ENCODE measurements at places on chromosomes 12 and 14.

DNA sequence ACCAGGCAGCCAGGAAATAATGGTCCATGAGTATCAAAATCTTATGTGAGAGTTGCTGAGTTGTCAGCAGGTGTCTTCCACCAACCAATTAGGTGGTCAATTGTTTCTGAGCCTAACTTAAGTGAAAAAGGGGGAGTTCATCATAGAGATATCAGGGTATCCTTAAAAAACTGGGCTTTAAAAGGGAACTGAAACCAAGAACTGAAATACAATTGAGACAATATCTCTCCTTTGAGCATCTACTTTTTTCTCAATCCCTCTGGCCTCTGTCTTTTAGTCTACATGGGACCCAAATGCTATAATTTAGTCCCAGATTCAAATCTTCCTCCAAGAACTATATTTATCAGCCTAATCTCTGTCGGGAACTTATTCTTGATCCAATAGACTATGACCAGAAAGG lies 201.0 kb downstream of the BTG1 start:
- no peak for DNase-seq

DNA sequence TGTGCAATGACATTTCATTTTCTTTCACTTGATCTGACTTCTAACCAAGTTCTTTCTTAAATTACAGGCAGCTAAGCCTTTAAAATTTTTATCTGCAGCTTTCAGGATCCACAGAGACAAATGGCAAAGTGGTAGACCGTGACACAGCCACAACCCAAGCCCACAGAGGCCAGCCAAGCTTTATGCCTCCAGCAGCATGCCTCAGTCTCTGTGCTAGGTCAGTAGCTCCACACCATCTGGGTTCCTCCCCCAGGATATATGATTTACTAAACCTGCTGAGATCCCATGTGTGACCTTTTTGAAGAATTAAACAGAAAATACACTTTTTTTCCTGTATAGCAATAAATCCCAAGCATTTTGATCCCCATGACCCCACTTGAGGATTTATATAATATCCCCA lies 290.4 kb upstream of the CAND1 start:
- no peak for DNase-seq

DNA sequence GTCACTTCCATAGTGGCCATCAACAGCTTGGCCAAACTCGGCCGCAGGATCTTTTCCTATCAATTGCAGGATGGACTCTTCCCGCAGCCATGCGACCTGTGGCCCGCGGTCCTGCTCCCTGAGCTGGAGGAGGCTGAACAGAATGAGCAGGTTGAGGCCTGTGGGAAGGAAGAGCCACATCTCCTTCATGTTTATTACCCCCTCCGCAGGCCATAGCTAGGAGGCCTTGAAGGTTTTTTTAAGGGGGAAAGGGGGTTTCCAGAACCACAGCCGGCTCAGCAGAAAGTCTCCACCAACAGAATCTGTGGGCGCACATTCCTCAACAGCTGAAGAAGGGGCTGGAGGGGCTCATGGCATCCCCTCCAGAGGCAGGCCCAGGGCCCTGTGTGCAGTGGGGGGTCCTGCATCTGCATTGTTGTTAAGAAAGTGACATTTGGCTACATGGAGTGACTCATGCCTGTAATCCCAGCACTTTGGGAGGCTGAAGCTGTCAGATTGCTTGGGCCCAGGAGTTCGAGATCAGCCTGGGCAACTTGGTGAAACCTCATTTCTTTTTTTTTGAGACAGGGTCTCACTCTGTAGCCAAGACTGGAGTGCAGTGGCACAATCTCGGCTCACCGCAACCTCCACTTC lies 25.2 kb upstream of the PPP1R13B start:
- DNase-seq = peak; percentile 36

DNA sequence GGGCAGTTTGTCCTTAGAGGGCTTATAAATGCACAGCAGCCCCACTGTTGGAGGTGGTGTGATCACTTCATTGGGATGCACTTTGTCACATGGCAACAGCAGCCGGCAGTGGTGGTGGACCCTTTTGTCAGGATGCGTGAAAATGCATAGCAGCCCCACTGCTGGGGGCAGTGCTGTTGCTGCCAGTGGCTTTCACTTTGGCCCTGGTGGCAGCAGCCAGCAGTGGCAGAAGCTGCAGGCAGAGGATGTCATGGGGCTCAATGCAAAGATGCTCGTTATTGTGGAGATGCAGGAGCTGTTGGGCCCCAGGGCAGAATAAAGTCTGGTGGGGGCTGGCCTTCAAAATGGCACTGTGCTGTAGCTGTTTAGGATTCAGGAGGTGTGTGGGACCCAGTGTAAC lies 173.0 kb upstream of the DAAM1 start:
- DNase-seq = no peak

GRCh38 chr12:117321572-117321971 lies 39.9 kb downstream of the NOS1 start:
- DNase-seq = no peak

DNA sequence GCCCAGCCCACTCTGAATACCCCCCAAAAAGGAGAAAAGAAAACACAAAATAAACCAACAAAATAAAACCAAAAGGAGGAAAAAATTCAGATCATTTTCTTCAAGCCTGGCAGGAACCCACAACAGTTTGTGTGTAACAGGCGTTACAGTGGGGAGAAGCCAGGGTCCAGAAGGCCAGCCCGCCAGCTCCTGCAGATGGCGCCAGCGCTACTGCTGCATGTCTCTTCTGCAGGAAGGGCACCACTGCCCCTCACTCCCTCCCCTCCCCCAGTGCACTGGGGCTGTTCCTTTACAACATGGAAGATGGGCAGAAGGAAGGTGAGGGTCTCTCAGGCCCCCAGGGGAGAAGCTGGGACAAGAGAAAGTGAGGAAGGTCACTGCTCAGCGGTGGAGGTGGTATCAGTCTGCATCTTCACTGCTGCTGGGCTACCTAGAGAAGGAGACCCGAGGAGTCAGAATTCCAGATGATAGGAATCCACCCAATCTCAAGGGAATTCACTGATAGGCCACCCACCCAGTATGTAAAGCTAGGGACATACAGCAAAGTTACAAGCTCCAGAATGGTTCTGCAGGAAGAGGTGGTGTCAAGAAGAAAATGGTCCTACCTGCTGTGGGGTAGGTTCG lies 2.3 kb upstream of the NOP2 start:
- DNase-seq = peak; percentile 72

- no peak for DNase-seq
Measured at GRCh38 chr14:21107283-21107800, 6.5 kb downstream of the TMEM253 start.

GRCh38 chr14:26935733-26936132 lies 337.9 kb upstream of the NOVA1 start:
- no peak for DNase-seq

GRCh38 chr14:66039495-66039894 lies 446.7 kb upstream of the CCDC196 start:
- DNase-seq = no peak

DNA sequence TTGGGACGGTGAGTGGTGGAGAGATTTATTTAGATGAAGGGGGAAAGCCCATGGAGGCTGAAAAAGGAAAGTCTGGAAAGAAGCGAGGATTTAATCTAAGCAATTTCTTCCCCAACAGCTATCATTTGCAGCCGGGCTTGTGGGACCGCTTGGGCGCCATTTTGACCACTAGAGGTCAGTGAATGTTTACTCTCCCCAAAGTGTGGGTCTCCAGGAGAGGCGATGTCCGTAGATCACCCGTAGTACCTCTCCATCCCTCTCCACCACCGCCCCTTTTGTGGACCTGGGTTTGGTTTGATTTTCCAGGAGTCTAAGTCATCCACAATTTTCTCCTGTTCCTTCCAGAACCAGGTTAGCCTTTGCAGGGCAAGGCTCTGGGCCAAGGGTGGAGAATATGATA lies 91.2 kb upstream of the PARP11 start:
- DNase-seq = peak; percentile 46

DNA sequence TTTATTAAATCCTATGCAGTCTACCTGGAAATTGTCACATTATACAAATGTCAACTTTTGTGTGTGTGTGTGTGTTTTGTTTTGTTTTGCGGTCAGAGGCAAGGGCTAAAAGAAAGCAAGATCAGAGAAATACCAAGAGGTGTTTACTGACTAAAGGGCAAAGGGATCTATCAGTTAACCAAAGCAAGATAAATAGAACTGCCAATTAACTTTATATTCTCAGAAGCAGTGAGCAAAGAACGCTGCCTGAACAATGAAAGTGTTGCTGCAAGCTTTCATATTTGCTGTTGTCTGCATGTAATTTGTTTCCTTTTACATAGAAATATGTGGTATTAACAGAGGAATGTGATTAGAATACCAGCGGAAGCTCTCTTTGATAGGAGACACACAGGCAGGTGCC lies 30.9 kb downstream of the CCDC60 start:
- DNase-seq = no peak
